ENCODE measurements at places on chromosomes 4 and X.

- DNase-seq = no peak
Measured at GRCh38 chr4:167897116-167897515, 195.2 kb upstream of the ANXA10 start.

DNA sequence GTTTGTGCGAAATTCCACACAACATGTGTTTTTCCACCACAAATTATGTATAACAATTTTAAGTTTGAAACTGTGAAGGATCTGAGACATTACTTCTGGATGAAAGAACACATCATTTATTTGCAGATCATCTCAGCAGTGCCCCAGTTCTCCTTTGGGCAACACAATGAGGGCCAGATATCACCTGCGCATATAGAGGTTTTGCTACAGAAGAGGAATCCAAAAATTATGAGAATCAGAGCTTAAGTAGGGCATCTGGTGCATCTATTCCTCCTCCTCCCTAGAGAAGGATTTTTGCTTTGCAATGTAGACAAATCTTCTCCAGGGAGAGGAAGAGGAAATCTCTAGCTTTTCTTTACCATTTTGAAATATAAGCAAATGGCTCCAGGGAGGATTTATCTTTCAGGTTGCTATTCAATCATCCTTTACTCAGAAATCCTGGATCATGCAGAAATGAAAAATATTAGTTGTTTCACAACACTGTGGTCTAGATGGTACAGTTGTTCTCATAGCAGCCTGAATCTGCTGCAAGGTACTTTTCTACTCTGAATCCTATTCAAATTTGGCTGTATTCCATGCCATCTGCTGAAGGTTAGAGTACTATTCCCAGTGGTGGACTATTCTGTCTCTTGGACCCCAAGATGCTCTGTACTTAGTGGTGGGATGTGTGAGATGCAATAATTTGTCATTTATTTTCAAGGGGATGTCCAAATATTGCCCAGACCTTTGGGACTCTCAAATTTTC lies 132.1 kb downstream of the SNCA start:
- DNase-seq = no peak

DNA sequence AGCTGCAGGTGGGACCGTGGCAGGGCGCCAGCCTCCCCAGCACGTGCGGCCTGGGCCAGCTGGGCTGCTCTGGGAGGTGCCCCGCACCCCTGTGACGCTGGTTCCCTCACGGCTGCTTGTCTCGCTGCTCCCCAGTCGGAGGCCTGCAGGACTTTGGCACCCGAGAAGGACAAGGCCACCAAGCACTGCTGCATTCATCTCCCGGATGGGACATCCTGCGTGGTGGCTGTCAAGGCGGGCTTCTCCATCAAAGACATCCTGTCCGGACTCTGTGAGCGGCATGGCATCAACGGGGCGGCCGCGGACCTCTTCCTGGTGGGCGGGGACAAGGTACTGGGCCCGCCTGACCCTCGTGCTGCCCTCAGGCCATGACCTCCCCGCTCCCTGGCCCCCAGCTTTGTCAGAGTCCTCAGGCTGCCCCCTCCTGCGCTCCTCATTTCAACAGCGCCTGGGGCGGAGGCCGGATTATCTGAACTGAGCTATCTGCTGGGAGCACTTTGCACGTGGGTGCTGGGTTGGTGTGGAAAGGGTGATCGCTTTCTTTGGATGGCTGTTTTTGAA lies 19.4 kb upstream of the HGFAC start:
- no peak for DNase-seq

- DNase-seq = no peak
Measured at GRCh38 chrX:154020536-154021115, 924 bp upstream of the IRAK1 start.

DNA sequence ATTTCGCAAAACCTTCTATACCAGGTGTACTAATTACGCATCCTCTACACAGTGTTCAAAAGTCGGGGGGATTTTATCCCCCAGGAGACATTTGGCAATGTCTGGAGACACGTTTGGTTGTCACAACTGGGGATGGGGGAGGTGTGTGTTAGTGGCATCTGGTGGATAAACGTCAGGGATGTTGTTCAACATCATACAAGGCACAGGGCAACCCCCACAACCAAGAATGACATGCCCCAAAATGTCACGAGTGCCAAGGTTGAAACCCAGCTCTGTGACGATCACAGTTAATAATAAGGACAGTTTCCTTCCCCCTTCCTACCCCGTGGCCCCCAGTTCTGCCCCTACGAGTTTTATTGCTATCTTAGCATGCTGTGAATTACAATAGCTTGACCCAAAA lies 15.9 kb upstream of the SEL1L3 start:
- no peak for DNase-seq

DNA sequence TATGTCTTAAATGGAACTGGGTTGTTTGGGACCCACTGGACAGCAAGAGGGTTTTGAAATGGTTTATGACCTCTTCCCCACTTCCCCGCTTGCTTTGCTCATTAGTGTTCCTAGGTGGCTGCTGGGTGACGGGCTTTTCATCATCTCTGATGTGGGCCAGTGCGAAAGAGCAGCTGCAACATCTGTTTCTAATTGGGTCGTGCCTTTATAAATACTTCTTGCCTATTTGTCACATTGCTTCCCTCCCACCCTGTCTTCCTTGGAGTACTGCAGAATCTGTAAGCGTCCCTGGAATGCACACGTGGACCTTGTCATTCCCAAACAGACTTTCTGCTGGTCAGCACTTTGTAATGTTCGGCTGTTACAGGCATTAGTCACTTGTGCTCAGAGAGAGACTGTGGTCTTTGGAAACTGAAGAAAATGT lies 35.2 kb downstream of the SEPTIN11 start:
- DNase-seq = no peak
